ENCODE measurements at places on chromosomes 7 and 10. TPM values are rescaled to one million over a fixed set of nuclear protein-coding genes. Genes with fewer than 3 reads are reported as not detected.

- DNase-seq = peak; percentile 43
Observed at GRCh38 chr10:70461397-70462348, 16.9 kb upstream of the PALD1 start.

GRCh38 chr10:123149568-123150270, 1.8 kb downstream of the HMX2 start:
- DNase-seq = no peak

DNA sequence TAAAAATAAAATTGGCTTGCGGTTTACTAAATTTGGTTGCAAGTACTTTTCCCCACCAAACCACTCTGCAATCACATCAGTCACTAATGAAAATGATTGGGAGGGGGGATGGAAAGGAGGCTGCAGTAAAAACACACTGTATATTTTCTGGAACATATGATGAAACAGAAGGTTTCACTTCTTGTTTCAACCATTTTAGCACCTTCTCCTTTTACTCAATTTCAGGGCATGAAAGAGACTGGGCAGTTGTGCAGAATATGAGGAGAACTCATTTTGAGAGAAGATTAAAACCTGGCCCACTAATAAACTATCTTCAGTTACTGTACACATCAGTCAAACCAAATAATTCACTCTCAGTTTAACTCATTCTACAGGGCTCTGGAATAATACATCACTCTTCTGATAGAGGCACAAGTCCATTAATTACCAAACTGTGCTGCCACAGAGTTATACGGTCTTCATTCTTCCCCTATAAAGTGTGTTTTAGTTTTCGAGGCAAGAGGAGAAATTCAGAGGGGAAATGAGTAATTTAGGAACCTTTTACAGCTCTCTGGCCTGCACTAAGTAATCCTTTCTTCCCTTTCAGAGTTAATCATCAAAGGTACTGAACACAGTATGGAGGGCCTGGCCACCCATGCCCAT, 25.5 kb downstream of the JAZF1 start:
- DNase-seq = peak; percentile 71

The CD36 gene
- polyA plus RNA-seq = 2.4 TPM

- DNase-seq = no peak
Observed at GRCh38 chr10:95214369-95214768, 20.3 kb downstream of the ACSM6 start.

DNA sequence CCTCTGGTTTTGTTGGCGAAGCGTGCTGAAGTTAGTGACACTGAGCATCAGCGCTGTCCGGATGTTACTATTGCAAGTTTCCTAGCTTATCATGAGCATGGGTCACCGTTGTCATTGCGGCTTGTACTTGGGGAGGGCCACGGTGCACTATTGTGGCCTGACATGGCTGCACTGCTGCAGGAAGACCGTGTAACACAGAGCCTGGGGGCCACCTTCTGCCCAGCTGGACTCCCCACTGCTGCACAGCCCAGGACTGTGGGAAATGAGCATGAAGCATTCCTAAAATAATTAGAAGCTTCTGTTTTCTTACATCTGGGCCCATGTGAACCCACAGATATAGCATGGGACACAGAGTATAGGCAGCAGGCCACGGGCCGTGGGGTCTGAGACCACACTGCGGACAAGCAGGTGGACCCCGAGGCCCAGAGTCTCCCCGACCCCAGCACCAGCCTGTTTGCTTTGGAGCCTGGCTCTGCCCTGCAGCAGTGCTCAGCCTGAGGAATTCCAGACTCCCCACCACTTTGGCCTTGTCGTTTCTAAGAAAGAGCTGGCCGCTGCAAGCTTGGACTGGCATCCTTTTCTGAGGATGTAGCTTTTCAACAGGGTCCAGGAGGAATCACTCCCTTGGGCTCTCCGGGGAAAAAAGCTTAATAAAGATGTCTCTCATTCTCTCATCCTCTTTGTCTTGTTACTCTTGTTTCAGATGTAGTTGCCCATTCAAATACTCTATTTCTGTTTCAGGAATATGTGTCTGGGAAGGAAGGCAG, 179.2 kb downstream of the CCDC3 start:
- no peak for DNase-seq

GRCh38 chr10:12781976-12782375, 219.5 kb downstream of the CCDC3 start:
- no peak for DNase-seq

The GLI3 gene
- not detected for polyA plus RNA-seq

GRCh38 chr7:27677912-27678612, 15.4 kb upstream of the HIBADH start:
- DNase-seq = no peak

DNA sequence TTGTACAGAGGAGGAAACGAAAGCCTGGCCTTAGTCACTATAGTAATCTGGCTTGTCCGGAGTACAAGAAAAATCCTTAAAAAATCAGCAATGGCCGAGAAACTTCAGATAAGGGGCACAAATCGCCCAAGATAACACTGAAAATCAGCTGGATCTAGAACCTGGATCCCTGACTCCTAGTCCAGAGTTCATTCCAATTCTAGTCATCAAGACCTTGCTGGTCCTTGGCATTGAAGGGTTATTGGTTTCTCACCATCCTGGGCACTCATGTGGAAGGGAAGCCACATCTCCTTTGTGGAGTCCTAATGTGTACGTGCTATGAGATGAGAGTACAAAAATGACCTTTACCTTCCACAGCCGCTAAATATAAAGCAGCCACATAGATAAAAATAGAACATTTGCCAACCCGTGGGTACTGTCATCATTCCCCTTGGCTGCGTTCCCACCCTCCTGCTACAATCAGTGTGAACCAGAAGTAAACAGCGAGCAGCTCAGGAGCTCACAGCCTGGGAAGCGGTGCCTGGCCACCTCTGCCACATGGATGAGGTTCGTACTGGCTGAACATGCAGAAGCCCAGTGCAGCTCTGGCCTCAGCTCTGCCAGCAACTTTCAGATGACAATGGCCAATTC, 116.0 kb upstream of the PDLIM1 start:
- DNase-seq = no peak

DNA sequence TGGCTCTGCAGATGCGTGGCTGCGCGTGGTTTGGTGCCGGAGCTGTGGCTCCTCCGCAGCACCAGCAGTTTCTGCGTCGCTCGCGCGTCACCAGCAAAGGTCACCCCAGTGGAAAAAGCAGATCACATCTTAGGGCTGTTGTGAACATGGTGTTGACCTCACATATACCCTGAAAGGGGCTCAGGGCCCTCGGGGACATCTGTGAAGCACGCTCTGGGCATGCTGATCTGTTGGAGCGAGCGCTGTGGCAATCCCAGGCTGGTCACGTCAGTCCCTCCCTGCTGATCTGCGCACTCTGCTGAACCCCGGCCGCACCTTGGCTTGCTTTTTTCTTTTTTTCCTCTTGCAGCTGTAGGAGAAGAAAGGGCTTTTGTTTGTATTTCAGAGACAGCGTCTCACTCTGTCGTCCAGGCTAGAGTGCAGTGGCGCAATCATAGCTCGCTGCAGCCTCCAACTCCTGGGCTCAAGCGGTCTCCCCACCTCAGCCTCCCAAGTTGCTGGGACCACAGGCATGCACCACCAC, 33.3 kb upstream of the AP5Z1 start:
- DNase-seq = no peak

GRCh38 chr10:14184841-14185315, 145.8 kb downstream of the FRMD4A start:
- DNase-seq = peak; percentile 73

DNA sequence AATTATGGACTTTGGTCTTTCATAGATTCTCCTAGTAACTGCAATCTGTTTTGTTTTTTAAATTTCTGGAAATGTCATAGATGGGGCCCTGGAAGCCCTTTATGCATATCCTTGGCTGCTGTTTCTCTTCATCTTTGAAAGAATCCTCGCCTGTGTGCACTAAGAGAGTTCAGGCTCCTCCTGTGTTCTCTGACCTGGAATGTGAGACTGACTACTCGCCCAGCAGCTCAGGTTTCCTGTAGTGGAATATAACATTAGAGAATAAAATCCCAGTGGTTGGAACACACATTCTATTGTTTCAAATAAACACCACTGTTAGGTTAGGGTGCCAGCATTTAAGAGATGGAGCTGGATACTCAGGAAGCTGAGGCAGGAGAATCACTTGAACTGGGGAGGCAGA, 56.3 kb downstream of the WDFY4 start:
- no peak for DNase-seq

- no peak for DNase-seq
Observed at GRCh38 chr10:14039968-14040668, 290.6 kb downstream of the FRMD4A start.

- DNase-seq = no peak
Observed at GRCh38 chr7:35003679-35004303, 33.5 kb downstream of the DPY19L1 start.

- no peak for DNase-seq
Observed at GRCh38 chr10:52965509-52965908, 192.9 kb upstream of the MBL2 start.

The ADIRF gene
- polyA plus RNA-seq = not detected

The CALHM2 gene
- polyA plus RNA-seq = 1.00 TPM

The DKK1 gene
- polyA plus RNA-seq = not detected

GRCh38 chr7:71710442-71710841, 578.5 kb downstream of the GALNT17 start:
- DNase-seq = no peak

GRCh38 chr10:124974131-124974530, 32.2 kb downstream of the ZRANB1 start:
- DNase-seq = no peak

The GALNT17 gene
- not detected for polyA plus RNA-seq

DNA sequence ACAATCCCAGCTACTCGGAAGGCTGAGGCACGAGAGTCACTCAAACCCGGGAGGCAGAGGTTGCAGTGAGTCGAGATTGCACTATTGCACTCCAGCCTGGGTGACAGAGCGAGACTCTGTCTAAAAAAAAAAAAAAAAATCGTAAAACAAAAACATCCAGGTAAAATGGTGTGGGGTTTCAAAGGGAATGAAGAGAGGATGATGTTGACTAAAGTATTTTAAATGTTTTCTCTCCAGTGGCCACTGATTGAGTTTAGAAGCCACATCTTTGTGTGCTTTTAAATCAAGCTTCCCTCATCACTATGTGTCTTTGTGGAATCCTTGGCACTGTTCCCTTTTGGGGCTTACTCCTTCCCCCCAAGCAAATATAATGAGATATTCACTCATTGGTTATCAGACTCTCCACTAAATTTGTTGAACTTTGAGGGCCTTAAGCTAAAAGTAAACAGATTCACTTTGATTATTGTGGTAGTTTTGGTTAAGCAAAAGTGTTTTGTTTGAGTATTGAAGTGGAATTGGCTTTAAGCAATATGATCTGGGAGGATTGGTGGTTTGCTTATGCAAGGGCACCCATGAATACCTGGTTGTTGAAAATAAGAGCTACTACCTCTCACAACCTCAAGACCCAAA, 162.9 kb downstream of the CDK14 start:
- DNase-seq = no peak

The LRRC4 gene
- polyA plus RNA-seq = 0.37 TPM

GRCh38 chr7:118233799-118234198, 9.3 kb downstream of the ANKRD7 start:
- no peak for DNase-seq

The CDC14C gene
- not detected for polyA plus RNA-seq

- DNase-seq = no peak
Observed at GRCh38 chr7:129955993-129956543, 3.3 kb upstream of the UBE2H start.

- DNase-seq = no peak
Observed at GRCh38 chr7:66379542-66380160, 174.5 kb downstream of the TPST1 start.

The CDH23 gene
- 0.62 TPM for polyA plus RNA-seq

- no peak for DNase-seq
Observed at GRCh38 chr7:156096771-156097538, 284.7 kb upstream of the SHH start.

The PLEKHA1 gene
- polyA plus RNA-seq = 78.9 TPM

The NCF1 gene
- polyA plus RNA-seq = 301 TPM

DNA sequence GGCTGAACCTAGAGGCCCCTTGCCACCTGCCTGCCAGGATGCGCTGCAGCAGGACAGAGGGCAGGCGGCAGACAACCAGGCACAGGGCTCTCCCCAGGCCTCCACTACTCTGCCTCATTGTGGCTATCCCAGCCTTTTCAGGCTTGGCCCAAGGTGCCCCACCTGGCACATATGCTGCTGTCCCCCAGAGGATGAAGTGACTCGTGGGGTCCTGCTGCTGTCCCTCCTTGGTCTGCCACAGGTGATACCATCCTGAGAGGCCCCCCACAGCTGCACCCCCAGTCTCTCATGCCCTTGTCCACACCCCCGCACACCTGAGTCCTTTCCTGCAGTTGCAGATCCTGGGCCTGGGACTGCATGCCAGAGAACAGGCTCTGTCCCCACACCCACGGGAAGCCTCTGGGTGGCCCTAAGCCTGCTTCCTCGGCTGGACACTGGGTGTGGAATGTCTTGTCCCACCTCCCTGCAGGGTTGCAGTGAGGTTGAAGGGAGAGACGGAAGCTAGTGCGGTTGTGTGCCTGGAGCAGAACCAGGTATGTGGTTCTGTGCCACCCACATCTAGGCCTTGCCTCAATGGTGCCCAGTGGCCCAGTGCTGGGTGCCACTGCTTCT, 55.3 kb downstream of the RASGEF1A start:
- DNase-seq = no peak

DNA sequence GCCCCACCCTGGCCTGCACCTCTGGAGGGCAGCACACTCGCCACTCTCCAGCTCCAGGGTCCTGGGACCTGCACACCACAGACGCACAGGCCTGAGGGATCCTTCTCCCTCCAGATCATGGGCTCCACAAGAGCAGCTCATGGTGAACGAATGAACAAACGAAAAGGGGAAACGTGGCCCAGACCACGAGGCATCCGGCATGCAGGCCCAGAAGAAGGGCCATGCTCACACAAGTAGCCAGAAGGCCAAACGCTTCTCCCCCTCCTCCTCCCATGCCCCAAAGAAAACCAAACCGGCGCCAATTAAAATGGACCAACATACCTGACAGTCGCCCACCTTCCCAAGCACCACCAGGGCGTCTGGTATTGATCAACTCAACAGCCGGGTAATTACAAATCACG, 30.4 kb downstream of the MAD1L1 start:
- DNase-seq = no peak

DNA sequence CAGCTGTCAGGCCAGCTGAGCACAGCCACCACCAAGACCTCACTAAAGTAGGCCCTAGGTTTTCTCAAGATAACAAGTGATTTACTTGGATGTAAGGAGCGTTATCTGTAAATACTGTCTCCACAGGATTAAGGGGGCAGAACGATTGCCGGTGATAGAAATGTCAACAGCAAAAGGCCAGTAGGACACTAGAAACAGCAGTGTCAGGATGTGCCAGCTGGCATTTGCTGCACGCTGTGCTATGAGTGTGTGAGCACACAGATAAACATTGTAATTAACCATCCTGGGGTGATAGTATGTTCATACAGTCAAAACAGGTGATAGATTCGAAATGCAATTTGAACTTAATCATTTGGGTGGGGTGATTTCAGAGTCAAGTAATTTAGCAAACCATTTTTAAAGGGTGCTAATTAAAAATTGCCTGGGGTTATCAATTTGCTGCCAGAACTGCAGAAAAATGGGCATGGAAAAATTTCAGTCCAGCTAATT, 36.3 kb upstream of the NOBOX start:
- no peak for DNase-seq

The MDFIC gene
- polyA plus RNA-seq = 29.0 TPM

DNA sequence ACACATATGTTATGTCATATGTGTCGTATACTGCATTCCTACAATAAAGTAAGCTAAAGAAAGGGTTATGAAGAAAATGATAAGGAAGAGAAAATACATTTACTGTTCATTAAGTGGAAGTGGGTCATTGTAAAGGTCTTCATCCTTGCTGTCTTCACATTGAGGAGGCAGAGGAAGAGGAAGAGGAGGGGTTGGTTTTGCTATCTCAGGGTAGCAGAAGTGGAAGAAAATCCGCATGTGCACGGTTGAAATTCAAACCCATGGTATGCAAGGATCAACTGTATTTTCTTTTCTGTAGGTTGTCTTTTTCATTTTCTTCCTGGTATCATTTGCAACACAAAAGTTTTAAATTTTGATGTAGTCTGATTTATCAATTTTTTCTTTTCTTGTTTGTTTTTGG, 6.3 kb downstream of the PLEKHA8 start:
- DNase-seq = no peak

The OPN4 gene
- polyA plus RNA-seq = not detected
